Ecto neural progenitor cell (in vitro differentiated cells): ENCODE measurements at places on chromosomes 7 and 10.

DNA sequence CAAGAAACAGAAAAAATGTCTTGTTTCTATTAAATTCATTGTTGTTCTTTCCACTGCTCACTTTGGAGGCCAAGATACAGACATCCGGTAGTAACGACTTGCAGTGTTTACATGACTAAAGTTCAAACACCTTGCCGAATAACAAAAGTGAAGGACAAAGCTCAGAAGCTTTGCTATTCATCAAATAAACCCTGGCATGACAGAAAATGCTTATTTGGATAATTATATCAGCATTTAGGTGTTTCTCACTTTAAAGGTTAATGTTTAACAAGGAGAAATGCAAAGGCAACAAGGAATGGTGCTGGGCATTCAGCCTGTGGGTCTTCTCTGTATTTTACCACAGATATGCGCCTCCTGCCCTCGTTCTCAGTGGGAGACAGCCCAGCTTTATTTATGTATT, 5.4 kb upstream of the PTF1A start:
- DNase-seq, result no peak

- no peak for DNase-seq
These were observed 268.0 kb downstream of the ANKRD7 start for GRCh38 chr7:118492466-118492865.

DNA sequence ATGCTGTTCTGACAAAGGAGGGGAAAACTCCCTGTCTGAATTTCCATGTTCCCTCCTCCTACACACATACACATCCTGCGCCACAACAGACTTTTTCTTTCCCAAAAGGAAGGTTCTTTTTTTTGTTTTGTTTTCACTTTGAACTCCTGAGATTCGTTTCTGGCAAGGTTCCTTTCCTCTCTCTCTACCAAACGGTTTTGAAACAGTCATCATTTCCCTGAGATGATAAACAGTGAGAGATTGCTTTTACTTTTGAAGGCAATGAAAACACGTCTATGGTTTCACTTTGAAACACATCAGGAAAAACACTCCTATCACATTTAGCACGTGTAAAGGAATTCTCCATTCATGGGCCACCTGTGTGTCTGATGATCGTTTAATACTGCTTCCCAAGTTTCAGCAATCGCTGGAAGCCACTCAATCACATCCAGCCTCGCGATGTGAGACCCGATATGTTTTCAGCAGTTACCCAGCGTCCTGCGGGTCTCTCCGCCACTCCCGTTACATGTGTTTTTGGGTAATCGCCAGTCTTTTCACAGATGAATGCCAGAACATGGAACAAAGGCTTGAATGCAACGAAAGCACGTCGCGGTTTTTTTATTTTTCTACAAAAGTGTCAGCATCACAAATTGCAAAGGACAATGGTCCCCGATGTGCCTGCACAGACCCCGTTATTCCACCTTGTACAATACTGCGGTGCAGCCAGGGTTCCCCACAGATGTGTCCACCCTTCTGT, 62.8 kb upstream of the CUX1 start:
- DNase-seq, result no peak

GRCh38 chr7:42972699-42973500, 40.7 kb downstream of the MRPL32 start:
- no peak for DNase-seq

DNA sequence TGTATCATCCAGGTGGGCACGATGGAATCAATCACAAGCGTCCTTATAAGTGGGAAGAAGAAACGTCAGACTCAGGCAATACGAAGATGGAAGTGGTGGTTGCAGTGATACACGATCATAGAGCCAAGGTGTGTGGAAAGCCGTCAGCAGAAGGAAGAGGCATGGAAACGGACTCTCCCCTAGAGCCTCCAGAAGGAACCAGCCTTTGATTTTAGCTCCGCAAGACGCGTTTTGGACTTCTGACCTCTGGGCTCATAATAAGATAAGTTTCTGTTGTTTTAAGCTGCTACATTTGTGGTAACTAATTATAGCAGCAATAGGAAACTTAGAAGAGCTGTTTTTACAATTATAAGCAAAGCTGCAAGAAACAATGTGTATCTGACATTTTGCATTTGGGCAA, 14.8 kb downstream of the FANK1 start:
- no peak for DNase-seq

DNA sequence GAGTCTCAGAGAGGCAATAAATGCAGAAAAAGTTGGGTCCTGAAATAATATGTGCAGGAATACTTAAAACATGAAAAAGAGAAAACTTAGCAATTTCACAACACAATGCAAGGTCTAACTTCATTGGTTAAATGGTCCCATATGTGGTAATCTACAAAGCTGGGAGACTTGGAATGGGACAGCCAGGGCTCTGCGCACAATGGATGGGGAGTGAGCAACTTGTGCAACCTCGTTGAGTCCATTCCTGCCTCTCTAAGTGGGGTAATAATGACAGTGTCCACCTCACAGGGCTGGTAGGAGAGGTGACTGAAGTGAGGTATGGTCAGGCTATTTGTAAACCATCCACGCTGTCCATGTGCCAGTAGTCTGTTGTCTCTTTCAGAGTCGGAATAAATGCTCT, 11.8 kb upstream of the EMX2 start:
- DNase-seq, result no peak
